ENCODE measurements at places on chromosomes 12 and 14.

DNA sequence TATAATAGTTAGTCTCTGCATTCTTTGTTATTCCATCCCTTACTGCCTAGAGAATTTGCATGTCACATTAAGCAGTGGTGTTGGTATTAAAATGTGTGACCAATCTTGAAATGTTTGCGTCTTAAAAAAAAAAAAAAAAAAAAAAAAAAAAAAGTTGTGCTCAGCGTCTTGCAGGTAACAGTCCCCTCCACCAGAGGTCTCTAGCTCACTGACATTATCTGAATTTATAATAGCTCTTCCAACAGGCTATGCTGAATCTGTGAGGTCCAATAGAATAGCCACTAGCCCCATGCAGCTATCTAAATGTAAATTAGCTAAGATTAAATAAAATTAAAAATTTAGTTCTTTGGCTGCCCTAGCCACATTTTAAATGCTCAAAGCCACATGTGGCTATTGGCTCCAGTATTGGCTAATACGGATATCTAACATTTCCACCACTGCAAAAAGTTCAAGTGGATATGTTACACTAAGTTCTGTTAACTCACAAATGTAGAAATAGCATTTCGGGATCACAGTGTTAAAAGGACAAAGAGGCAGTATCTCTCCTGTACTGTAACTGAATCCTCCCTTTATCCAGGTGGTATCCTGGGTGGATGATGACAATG, 28.7 kb downstream of the NKX2-8 start:
- DNase-seq = no peak

- DNase-seq = no peak
Measured at GRCh38 chr12:115185506-115185905, 501.5 kb upstream of the TBX3 start.

DNA sequence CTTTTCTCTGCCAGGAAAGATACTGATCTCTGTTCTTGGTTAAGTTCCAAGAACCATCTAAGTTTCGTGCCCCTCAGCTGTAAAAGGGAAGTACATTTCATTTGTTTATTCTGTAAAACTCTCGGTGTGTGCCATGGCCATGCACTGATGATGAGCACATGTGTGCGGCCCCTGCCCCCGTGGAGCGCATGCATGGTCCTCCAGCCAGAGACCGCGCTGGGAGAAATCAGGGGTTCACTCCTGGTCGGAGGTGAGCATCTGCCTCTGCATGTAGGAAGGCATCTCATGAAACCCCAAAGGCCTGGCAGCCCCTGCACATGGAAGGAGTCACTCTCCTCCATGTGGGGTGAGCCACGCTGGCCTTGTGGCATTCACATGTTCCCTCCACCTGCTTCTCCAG, 102.5 kb upstream of the RTL1 start:
- no peak for DNase-seq

DNA sequence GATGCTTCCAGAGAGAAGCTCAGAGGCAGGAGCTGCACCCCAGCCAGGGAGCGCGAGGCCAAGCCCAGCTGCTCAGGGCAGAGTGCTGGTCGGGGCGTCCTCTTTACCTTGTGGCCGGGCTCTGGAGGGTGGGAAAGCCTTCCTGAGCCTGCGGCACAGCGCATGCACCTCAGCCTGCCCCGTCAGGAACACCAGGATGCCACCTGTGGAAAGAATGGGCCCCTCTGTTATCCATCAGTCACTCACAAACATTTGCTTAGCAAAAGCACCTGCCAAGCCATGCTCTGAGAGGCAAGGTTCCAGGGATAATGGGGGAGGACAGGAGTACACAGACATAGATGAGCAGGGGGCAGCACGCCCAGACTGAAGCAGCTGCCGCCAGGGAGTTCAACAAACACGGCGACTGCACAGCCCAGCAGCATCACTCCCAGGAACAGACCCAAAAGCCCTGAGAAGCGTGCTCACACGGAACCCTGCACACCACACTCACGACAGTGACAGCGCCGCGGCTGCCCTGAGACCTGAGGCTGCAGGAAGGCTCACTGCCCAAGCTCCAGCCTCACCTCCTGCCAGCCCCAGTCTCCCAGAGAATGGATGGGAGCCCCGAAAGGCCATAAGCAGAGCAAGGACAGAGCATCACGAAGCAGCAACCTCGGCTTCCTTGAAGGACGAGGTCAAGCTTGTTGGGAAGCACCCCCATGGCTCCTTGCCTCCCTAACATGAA, 21.8 kb downstream of the DHX37 start:
- no peak for DNase-seq

DNA sequence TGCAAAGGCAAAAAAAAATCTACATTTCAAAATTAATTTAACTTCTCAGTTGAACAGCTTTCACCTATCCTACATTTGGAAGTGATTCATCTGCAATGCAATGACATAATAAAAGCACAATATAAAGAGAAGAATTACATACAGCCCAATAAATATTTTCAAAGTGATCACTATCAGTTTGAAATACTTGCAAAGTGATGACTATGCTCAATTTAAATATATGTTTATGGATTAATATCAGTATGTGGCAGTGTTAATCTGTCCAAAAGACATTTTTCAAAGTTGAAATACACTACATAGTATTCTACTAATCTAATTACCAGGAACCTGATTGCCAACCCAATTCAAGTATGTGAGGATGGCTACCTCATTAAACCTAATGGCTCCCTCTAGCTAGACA, 460.7 kb upstream of the ATXN7L3B start:
- no peak for DNase-seq

- no peak for DNase-seq
Measured at GRCh38 chr14:87879389-87879788, 113.6 kb downstream of the GALC start.

- DNase-seq = no peak
Measured at GRCh38 chr12:91851741-91852477, 293.7 kb downstream of the BTG1 start.

DNA sequence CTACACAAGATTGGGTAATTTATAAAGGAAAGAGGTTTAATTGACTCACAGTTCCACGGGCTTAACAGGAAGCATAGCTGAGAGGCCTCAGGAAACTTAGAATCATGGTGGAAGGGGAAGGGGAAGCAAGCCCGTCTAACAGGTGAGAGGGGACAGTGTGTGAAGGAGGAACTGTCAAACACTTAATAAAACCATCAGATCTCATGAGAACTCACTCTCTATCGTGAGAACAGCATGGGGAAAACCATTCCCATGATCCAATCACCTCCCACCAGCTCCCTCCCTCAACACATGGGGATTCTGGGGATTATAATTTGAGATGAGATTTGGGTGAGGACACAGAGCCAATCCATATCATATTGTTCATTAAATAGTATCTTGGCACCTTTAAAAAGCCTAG, 56.1 kb downstream of the EPS8 start:
- DNase-seq = no peak

DNA sequence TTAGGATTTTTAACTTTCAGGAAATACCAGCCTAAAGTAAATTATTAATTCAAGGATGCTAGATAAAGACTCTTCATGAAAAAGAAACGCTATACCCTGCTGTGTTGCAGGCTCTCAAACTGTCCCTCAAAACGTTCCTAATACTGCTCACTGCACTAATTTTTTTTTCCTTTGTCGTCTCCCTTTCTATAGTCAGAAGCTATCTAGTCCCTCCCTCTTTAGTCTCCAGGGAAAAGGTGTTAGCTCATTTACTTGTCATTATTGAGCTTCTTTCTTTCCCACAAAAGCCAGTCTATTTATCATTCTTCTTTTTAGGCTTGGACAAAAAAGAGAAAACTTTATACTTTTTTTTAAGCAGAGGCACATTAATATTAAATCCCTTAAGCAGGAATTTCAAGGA, 30.3 kb upstream of the INSM2 start:
- DNase-seq = no peak

DNA sequence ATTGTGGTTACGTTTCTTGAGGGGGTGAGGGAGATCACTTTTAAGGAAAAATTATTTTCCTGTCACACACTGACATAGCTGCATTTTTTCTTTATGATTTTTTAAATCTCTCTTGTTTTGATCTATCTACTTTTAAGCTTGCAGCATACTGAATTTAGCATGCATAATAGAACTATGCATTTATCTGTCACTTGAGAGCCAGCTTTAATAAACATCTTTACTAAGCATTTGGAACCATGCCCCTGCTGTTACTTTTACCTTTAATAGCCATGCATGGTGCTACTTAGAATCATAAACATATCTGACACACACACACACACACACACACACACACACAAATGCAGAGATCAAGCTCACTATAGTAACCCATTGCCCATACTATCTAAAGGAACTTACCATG, 486.2 kb downstream of the NELL2 start:
- no peak for DNase-seq

GRCh38 chr12:5506821-5507231, 74.9 kb downstream of the NTF3 start:
- no peak for DNase-seq

- DNase-seq = no peak
Measured at GRCh38 chr14:69281450-69282169, 21.7 kb downstream of the GALNT16 start.

- DNase-seq = no peak
Measured at GRCh38 chr12:120994589-120995337, 16.4 kb downstream of the HNF1A start.

DNA sequence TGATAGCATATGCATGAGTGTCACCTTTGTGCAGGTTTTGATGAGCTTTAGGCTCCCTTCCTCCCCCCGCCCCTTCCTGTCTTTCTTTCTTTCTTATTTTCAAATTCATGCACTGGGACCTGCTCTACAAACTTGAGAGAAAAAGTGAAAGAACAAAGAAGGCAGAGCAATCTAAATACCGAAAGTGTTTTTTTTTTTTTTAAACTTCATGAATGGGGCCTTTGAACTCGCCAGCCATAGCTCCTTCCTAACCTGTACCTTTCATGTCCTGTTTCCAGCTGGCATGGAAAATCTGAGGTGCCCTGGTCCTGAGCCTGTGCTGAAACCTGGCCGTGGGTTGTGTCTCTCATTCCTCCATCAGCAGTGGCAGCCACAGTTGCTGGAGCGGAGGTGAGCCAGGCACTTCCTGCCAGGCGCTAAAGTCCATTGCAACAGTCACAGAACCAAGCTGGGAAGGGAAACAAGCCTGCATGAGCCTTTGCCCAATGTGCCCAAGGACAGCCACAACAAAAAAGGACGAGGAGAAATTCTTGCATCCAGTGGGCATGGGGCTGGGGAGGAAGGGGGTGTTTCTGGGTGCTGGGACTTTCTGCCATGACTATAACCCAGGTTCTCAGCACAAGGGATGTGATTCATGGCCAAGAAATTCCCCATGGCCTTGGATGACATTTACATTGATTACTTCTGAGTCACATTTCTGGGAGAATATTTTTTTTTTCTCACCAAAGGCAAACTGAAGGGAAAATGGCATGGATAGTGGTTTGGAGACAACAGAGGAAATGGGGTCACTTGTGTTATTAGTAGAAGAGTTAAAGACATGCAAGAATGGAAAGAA, 102.7 kb downstream of the TMEM30B start:
- DNase-seq = no peak

GRCh38 chr14:89429199-89430181, 12.5 kb upstream of the FOXN3 start:
- DNase-seq = no peak

GRCh38 chr12:112938751-112939150, 477 bp downstream of the OAS3 start:
- DNase-seq = no peak

DNA sequence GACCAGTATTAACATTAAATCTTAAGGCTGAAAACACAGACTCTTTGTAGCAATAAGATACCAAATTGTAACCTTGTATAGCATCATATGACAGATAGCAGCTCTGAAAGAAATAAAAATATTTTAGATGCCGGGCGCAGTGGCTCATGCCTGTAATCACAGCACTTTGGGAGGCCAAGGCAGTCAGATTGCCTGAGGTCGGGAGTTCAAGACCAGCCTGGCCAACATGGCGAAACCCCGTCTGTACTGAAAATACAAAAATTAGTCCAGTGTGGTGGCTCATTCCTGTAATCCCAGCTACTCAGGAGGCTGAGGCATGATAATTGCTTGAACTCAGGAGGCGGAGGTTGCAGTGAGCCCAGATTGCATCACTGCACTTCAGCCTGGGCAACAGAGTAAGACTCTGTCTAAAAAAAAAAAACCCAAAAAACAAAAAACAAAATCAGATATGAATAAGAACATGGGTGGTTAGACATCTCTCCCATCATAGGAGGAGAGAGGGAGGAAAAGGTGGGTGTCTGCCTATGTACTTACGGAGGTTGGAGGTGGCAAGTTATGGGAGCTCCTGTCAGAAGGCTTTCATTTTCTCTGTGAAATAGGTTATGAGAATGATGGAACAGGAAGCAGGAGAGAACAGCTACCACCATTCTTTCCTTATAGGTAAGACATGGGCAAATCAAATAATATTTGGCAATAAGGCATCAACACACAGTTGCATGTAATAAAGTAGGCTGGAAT, 7.6 kb upstream of the HEBP1 start:
- DNase-seq = no peak

DNA sequence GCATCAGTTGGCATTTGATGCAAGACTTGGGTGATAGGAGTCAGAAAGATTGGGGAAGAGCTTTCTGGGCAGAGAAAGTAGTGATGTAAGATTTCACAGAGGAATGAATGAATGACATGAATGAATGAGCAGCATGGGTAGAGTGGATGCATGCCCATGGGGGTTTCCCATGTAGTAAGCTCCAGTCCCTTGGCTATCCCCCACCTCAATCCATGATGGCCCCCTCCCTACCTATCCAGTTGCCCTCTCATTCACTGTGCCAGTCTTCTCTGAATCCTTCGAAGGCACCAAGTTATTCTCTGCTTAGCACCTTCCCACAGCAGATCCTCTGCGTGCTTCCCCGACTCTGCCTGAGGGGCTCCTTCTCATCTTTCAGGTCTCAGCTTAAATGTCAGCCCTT, 32.0 kb downstream of the ERH start:
- DNase-seq = no peak

DNA sequence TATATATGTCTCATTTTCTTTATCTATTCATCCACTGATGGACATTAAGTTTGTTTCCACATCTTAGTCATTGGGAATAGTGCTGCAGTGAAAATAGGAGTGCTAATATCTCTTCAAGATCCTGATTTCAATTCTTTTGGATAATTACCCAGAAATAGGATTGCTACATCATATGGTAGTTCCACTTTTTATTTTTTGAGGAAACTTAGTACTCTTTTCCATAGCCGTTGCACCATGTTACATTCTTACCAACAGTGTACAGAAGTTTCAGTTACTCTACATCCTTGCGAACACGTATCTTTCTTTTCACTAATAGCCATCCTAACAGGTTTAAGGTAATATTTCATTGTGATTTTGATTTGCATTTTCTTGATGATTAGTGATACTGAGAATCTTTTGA, 29.8 kb downstream of the TESPA1 start:
- DNase-seq = no peak

GRCh38 chr14:69154779-69155178, 1.9 kb upstream of the DCAF5 start:
- DNase-seq = no peak

GRCh38 chr14:68944162-68944561, 34.9 kb downstream of the ACTN1 start:
- no peak for DNase-seq

DNA sequence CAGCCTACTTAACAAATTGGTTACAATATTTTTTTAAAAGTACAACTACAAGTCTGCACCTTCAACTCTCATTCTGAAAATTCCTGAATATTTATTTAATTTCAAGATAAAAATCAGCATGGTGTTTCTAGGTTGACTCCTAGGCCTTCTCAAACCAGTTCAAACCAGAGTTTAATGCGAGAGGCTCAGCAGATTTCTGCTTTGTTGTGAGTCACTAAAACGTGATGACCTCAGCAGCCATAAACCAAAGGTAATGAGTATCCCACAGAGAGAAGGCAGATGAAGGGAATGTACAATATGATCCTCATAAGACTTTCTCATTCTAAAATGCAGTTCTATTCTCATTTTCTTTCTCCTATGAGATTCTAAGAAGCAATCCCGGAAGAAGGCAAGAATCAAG, 1.5 kb downstream of the PRDM4 start:
- peak; percentile 48 for DNase-seq

Measured in keratinocyte (primary cell).